ENCODE measurements at places on chromosomes 4 and X. TPM values are rescaled to one million over a fixed set of nuclear protein-coding genes. Genes with fewer than 3 reads are reported as not detected.

Gene SPANXA2
- total RNA-seq = not detected

Gene CPEB2
- 32.6 TPM for total RNA-seq

Gene F8A2
- not detected for total RNA-seq

Gene SSX4
- not detected for total RNA-seq

Gene HSFX3
- not detected for total RNA-seq

Gene SLBP
- total RNA-seq = 32.4 TPM

Gene KLKB1
- total RNA-seq = not detected

Gene GAGE2A
- total RNA-seq = not detected

Gene CACNA1F
- not detected for total RNA-seq

Gene TEC
- total RNA-seq = 6.1 TPM

Gene MAGEB4
- not detected for total RNA-seq

All from esophagus squamous epithelium (tissue), 5 donors.